ENCODE measurements at places on chromosomes 12 and 14. TPM values are rescaled to one million over a fixed set of nuclear protein-coding genes. Genes with fewer than 3 reads are reported as not detected.

DNA sequence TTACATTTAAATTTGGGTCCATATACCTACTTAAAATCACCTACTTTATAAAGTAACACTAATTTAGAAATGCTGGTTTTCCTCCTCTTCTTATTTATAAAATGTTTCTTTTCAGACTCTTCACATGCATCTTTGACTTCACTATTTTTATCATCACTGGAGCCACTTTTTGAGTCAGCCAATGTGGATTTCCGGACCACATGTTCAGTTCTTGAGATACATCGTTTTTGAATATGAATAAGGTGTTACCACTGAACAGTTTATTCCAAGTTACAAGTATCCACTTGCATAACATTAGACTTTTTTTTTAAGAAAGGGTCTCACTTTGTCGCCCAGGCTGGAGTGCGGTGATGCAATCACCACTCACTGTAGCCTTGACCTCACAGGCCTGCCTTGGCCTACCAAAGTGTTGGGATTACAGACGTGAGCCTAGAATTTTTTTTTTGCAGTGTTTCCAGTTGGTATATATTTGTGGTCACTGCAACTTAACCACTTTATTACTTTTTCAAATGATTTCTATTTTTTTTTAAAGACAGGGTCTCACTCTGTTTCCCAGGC, 5.7 kb downstream of the FNTB start:
- H3K4me3 ChIP-seq: no peak overlapping the region
- peak; percentile 66 for DNase-seq
- H3K36me3 ChIP-seq: no peaks in the 10 kb centered on the region
- no peaks in the 10 kb centered on the region for H3K27me3 ChIP-seq
- H3K4me1 ChIP-seq: peaks cover 32% of the 10 kb centered on the region
- H3K27ac ChIP-seq: peak overlapping the region; percentile 55

DNA sequence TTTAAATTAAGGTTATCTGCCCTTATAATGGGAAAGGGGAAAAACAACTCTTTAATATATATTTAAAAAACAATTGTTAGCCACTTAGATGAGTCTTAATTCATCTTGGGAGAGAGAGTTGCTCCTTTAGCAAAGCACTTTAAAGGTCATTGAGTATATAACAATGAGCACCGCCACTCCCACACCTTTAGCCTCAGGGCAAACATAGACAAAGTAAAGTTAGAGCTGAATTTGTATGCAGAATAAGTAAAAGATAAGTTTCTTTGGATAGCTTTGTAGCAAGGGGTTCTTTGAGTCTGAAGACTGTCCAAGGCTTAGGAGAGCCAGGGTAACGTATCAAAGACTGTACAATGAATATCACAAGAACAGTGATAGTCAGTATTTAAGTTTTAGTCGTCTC, 728.8 kb upstream of the LMO3 start:
- no peak overlapping the region for H3K27ac ChIP-seq
- H3K4me1 ChIP-seq: no peaks in the 10 kb centered on the region
- H3K4me3 ChIP-seq: no peak overlapping the region

- no peak overlapping the region for H3K27ac ChIP-seq
- H3K4me3 ChIP-seq: no peak overlapping the region
- no peaks in the 10 kb centered on the region for H3K36me3 ChIP-seq
- DNase-seq: no peak
- H3K4me1 ChIP-seq: no peaks in the 10 kb centered on the region
- H3K27me3 ChIP-seq: no peaks in the 10 kb centered on the region
Measured at GRCh38 chr14:40371011-40371410, 938.8 kb upstream of the FBXO33 start.

DNA sequence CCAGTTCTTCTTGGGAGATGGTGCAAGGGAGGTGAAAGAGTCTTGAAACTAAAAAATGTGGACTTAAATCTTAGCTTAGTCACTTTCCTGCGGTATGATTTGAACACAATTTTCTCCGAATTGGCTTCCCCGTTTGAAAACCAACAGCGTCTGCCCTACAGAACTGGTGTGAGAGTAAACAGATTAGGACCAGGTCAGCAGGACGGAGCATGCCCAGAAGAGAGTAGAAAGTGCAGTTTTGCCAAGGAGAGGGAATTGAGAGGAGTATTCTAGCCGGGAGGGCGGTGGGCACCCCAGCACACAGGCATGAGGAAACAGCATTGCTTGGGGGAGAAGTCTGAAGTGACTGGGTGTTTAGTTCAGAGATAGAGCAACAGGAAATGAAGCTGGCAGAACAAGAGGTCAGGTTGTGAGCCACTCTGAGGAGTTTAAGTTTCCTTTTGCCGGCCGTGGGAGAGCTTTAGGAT, 927.1 kb downstream of the VRK1 start:
- no peak overlapping the region for H3K4me3 ChIP-seq
- DNase-seq: no peak
- no peaks in the 10 kb centered on the region for H3K27me3 ChIP-seq
- H3K4me1 ChIP-seq: no peaks in the 10 kb centered on the region
- H3K27ac ChIP-seq: peak overlapping the region; percentile 4

DNA sequence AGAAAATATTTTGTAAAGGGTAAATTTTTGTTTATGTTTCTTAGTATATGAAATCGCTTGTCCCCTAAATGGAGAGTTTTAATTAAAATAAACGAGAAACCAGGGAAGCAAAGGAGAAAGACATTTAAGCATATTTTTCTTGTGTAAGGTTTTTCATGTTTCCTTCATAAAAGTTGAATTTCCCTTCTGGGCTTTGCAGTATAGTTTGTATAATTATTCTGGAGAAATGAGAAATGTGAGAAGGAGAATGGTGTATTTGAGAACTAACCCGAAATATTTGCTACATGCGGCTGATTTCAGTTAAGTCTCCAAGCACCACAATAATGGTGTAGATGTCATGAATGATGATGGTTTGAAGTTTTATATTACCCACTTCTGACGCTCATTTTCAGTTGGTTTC, 307.7 kb upstream of the SEL1L start:
- H3K4me1 ChIP-seq: no peaks in the 10 kb centered on the region
- no peak overlapping the region for H3K27ac ChIP-seq
- no peaks in the 10 kb centered on the region for H3K36me3 ChIP-seq
- no peaks in the 10 kb centered on the region for H3K27me3 ChIP-seq
- DNase-seq: no peak

DNA sequence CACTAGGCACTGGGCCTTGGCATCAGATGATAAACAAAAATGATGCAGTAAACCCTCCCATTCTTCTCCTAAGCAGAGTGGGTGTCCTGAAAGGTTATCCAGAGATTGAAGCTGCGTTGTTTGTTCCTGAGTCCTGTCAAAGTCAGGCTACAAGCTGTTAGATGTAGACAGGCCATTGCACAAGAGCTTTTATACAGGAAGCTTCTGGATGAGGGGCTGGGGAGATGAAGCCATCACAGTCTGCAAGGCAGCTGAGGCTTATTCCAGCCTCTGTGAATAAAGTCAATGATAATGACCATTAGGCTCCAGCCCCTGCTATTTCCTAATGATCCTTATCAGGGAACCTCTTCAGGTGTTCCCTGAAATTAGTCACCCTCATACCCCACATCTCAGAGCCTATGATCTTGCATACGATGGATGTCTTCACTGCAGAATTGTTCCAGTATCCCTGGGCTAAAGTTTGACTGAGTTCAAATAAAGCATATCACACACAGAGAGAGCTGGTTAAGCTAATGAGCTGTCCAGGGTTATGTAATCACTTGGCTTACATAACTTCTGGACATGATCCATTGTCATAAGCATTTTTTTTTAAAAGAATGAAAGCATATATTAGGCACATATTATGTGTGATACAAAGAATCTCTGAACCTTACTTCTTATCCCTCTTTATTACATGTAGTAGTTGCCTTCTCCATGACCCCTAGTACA, 337.1 kb upstream of the OR4E1 start:
- H3K27me3 ChIP-seq: no peaks in the 10 kb centered on the region
- no peaks in the 10 kb centered on the region for H3K36me3 ChIP-seq
- no peak overlapping the region for H3K4me3 ChIP-seq

ASIC1 gene
- 0.35 TPM for total RNA-seq

TAS2R30 gene
- 2.9 TPM for total RNA-seq

MANSC1 gene
- total RNA-seq: 26.4 TPM

CTDSP2 gene
- 217 TPM for total RNA-seq

GXYLT1 gene
- 15.7 TPM for total RNA-seq

FAM216A gene
- total RNA-seq: 3.1 TPM

CLEC4D gene
- 1.1 TPM for total RNA-seq

Data from upper lobe of right lung (tissue), 1 donor.